ENCODE measurements at places on chromosomes 5 and 9. TPM values are rescaled to one million over a fixed set of nuclear protein-coding genes. Genes with fewer than 3 reads are reported as not detected.

CNTRL gene
- total RNA-seq = 2.8 TPM

ALDH1A1 gene
- 556 TPM for total RNA-seq

FBP2 gene
- not detected for total RNA-seq

SPINK4 gene
- total RNA-seq = not detected

CCDC192 gene
- total RNA-seq = not detected

RMRP gene
- total RNA-seq = 7,252 TPM

ADCY2 gene
- total RNA-seq = not detected

All from right lobe of liver (tissue), 6 donors.